ENCODE measurements at places on chromosomes 7 and 10. TPM values are rescaled to one million over a fixed set of nuclear protein-coding genes. Genes with fewer than 3 reads are reported as not detected.
A peak's percentile ranks its signal among the peaks of the same experiment; 100 is the strongest.

DNA sequence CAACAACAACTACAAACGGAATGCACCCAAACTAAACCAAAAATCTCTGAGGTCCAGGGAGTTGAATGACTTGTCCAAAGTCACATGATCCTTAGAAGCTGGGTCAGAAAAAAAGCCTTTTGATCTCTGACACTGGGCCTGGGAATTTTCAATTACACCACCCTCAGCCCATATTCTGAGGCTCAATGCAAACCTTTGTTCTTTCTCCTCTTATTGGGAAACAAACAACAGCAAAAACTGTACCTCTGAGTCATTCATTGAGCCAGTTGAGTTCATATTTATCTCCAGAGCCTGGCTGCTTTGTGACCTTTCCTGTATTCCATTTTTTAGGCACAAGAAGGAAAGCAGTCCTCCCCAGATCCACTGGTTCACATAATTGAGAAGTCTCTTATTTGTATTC, 51.2 kb upstream of the SORCS1 start:
- no peak for DNase-seq

The AMPH gene
- total RNA-seq, result not detected

- DNase-seq, result no peak
These were observed 6.8 kb downstream of the PAXIP1 start for GRCh38 chr7:154996101-154996500.

The WASL gene
- 32.4 TPM for total RNA-seq

DNA sequence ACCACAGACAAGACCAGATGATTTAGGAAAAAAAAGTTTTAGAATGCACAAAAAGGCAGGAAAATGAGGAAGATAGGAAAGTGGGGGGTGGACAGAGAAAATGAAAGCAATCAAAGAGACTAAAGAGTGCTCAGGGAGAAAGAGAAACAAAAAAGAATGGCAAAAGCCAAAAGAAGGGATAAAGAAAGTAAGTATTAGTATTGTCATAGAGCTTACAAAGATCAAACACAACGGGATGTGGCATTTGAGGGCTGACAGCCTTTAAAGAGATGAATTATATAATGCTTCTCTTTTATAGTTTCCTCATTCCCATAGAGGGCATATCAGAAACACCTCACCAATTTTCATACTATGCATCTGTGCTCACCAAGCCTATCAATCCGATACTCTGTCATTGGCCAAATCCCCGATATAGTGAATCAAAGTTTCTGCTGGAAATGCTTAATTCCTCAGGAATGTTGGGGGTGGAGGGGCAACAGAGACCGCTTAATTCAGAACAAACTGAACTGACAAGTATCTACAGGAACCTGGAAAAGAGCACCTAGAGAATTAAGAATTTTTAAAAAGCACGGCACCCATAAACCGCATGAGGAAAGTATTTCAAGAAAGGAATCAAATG, 2.7 kb downstream of the COG5 start:
- DNase-seq, result no peak

DNA sequence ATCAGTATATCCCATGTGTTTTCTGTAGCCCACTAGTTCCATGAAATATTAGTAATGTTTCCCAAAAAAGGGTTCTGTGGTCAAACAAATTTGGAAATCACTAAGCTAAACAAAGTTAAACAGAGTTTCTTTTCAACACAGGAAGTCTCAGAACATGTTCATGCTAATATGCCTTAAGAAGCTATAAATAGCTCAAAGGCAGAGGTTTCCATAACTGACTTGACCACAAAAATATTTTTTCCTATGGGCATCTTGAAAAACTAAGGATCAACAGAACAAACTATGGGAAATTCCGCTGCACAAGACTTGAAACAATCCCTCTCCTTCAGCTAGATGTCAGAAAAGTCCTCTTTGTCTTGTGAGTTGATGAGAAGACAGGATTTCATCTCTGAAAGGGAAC, 59.7 kb downstream of the SEM1 start:
- DNase-seq, result no peak

GRCh38 chr7:89023877-89024276, 228.3 kb upstream of the TEX47 start:
- DNase-seq, result no peak

DNA sequence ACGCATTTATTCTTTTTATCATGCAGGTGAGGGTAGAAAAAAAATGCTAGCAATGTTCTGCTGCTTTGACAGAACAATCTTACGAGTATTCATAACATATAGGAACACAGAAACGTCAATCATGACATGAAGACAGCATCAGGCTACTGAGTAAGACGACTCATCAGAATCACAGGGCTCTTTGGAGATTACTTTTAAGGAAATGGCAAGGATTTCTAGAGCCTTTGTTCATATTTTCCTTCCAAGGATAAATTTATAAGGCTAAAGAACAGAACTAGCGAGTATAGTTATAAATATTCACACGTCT, 39.8 kb upstream of the DNAJC1 start:
- peak; percentile 21 for DNase-seq

- no peak for DNase-seq
These were observed 521 bp downstream of the LIMK1 start for GRCh38 chr7:74083928-74084721.

GRCh38 chr7:13984831-13985685, 4.4 kb downstream of the ETV1 start:
- no peak for DNase-seq

The MSMB gene
- total RNA-seq, result not detected

- no peak for DNase-seq
These were observed 220.8 kb downstream of the BICC1 start for GRCh38 chr10:58733436-58733835.

The ABCB4 gene
- total RNA-seq, result 0.07 TPM

DNA sequence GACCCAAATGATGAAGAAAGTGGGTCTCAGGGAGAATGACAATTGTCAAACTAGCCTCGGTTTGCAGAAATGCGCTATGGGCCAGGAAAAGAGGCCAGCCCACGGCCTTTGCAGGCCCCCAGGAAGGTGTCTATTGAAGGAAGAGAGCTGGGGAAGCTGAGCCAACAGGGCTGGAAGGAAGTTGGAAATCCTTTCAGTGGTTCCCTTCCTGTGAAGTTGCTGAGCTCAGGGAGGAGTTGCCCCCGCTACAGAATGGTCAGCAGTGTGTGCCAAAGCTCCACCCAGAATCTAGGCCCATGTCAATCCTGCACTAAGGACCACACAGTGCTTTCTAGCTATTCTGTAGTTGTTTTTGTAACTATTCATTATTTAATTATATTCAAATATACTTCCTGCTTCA, 91.6 kb upstream of the ANLN start:
- no peak for DNase-seq

DNA sequence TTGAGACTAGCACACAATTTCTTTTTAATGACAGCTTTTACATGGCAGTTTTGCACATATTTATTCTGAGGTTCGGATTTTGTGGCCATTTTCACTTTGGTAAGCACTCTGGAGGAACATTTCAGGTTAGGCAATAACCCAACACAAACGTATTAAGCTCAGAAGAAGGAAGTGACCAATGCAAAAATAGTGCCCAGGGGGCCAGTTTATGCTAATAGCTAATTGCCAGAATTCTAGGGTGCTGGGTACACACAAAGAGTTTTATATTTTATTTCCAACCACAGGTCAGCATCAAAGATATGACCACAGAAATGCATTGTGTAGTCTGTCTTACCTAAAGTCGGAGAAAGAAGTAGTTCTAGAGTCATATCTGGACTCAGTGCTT, 8.4 kb upstream of the AGR2 start:
- DNase-seq, result no peak
